IMR-90 (cell line): ENCODE measurements at places on chromosomes 16 and 17.

DNA sequence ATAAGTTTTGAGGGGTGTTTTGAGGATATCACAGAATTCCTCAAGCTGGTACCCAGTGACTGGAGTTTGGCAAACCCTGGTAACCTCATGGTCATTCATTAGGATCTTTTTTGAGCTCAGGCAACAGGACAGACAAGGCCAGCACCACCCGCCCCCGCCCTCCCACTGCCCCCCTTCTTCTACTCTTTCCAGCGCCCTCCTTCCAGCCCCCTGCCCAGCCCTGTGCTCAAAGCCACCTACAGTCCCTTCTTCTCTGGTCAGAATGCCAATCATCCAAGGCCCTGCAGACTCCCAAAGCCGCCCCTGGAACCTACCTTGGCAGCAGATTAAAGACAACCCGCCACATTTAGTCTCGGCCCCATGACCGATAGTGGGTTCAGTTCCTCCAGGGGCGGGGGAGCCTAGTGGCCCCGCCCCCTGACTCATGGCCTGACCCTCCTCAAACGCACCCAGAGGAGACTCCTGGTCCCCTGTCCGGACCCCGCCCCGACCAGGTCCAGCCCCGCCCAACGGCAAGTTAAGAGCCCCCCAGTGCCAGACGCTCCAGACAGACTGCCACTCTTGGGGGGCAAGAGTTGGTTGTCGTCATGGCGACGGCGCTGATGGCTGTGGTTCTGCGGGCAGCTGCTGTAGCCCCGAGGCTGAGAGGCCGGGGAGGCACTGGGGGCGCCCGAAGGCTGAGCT lies at the start of gene NAGS:
NAGS (plus strand) TSS at position 546 of the 684 bp plus-strand sequence; CDS start at position 588, 42 bp downstream.
- no peak within 1 kb of the TSS for H3K27ac ChIP-seq
- no peaks in the 10 kb centered on the region for H3K36me3 ChIP-seq
- H3K4me3 ChIP-seq = no peak within 1 kb of the TSS
- peaks cover 3% of the 10 kb centered on the region; the same call in 1 of the 2 replicates for H3K27me3 ChIP-seq
- H3K4me1 ChIP-seq = peaks cover 17% of the 10 kb centered on the region

- peaks cover 5% of the 10 kb centered on the region for H3K4me1 ChIP-seq
- H3K4me3 ChIP-seq = no peak overlapping the region
- H3K36me3 ChIP-seq = peaks cover 41% of the 10 kb centered on the region
- H3K27ac ChIP-seq = no peak overlapping the region
- no peaks in the 10 kb centered on the region for H3K27me3 ChIP-seq
Observed at GRCh38 chr17:19928299-19928698, 49.3 kb downstream of the AKAP10 start.

GRCh38 chr16:76518781-76519180 lies 241.6 kb downstream of the CNTNAP4 start:
- no peaks in the 10 kb centered on the region for H3K4me1 ChIP-seq
- DNase-seq = no peak
- no peaks in the 10 kb centered on the region for H3K36me3 ChIP-seq
- no peak overlapping the region for H3K27ac ChIP-seq

DNA sequence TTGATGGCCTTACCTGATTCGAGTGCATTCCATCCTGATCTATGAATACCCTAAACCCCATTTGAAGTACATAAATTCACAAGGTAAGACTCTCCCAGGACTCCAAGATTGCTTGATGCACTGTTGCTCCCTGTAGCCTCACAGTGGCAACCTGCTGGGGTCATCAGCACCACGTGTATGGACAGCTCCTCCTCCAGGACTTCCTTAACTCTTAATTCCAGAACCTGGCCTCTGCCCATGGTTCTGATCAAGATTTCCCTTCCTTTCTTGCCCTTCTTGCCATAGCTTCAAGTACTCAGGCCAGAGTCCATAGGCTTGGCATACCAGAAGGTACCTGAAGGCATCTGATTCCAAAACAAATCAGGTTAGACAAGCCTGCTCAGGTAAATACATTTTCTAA lies 34.0 kb upstream of the NLK start:
- no peak overlapping the region for H3K4me3 ChIP-seq
- peak; percentile 66 for DNase-seq
- H3K27me3 ChIP-seq = peaks cover 7% of the 10 kb centered on the region; the same call in 1 of the 2 replicates
- no peaks in the 10 kb centered on the region for H3K4me1 ChIP-seq
- no peak overlapping the region for H3K27ac ChIP-seq

GRCh38 chr17:37488009-37488604 lies 1.6 kb upstream of the DUSP14 start:
- peaks cover 7% of the 10 kb centered on the region; the same call in 1 of the 2 replicates for H3K4me1 ChIP-seq
- H3K27ac ChIP-seq = peak overlapping the region; percentile 51; the same call in 1 of the 2 replicates
- no peak overlapping the region; the same call in 1 of the 2 replicates for H3K4me3 ChIP-seq
- peak; percentile 99 for DNase-seq
- H3K27me3 ChIP-seq = no peaks in the 10 kb centered on the region

- no peak overlapping the region for H3K4me3 ChIP-seq
- no peaks in the 10 kb centered on the region for H3K27me3 ChIP-seq
- DNase-seq = peak; percentile 66
- no peak overlapping the region for H3K27ac ChIP-seq
- no peaks in the 10 kb centered on the region for H3K4me1 ChIP-seq
- H3K36me3 ChIP-seq = no peaks in the 10 kb centered on the region
Observed at GRCh38 chr16:63361032-63361624, 1324.9 kb upstream of the CDH8 start.

DNA sequence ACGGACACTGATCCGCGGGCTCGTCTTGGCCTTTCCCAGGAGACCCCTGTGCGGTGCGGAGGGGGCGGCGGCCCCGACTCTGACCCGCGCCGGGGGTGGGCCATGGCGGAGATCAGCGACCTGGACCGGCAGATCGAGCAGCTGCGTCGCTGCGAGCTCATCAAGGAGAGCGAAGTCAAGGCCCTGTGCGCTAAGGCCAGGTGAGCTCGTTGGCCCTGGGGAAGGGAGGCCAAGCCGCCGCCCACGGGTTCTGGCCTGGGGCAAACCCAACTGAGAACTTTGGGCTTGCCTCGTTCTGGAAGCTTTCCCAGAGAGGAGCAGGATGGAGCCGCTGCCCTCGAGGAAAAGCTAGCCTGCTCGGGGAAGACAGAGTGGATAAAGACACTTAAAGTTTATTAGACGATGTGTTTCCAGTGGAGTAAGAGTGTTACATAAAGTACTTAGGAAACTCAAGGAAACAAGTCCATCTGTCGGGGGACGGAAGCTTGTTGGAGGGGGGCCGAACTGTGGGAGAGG lies 540 bp downstream of the PPP4C start:
- peaks cover 51% of the 10 kb centered on the region for H3K36me3 ChIP-seq
- no peak for DNase-seq
- H3K4me3 ChIP-seq = peak overlapping the region; percentile 85
- H3K4me1 ChIP-seq = peaks cover 11% of the 10 kb centered on the region

GRCh38 chr17:39036009-39036408 lies 68.8 kb upstream of the FBXO47 start:
- no peak overlapping the region for H3K27ac ChIP-seq
- H3K36me3 ChIP-seq = no peaks in the 10 kb centered on the region
- H3K4me3 ChIP-seq = no peak overlapping the region

- H3K27ac ChIP-seq = no peak overlapping the region
- DNase-seq = peak; percentile 58
- peaks cover 5% of the 10 kb centered on the region; the same call in 1 of the 2 replicates for H3K4me1 ChIP-seq
Observed at GRCh38 chr17:64982139-64982915, 63.0 kb upstream of the LRRC37A3 start.

- H3K36me3 ChIP-seq = no peaks in the 10 kb centered on the region
- H3K27me3 ChIP-seq = no peaks in the 10 kb centered on the region
- no peak overlapping the region for H3K4me3 ChIP-seq
- H3K4me1 ChIP-seq = no peaks in the 10 kb centered on the region
- no peak overlapping the region for H3K27ac ChIP-seq
Observed at GRCh38 chr16:20318006-20318405, 9.3 kb downstream of the GP2 start.

- H3K27me3 ChIP-seq = no peaks in the 10 kb centered on the region
- peaks cover 51% of the 10 kb centered on the region for H3K36me3 ChIP-seq
- H3K4me1 ChIP-seq = no peaks in the 10 kb centered on the region
- no peak overlapping the region for H3K27ac ChIP-seq
Observed at GRCh38 chr17:36503456-36504155, 17.1 kb downstream of the ZNHIT3 start.

GRCh38 chr16:86718118-86718517 lies 139.8 kb downstream of the FOXL1 start:
- H3K27ac ChIP-seq = no peak overlapping the region
- no peak overlapping the region for H3K4me3 ChIP-seq
- DNase-seq = peak; percentile 10

- peaks cover 5% of the 10 kb centered on the region for H3K36me3 ChIP-seq
- peak overlapping the region; percentile 37; the same call in 1 of the 2 replicates for H3K27ac ChIP-seq
- H3K27me3 ChIP-seq = no peaks in the 10 kb centered on the region
- H3K4me3 ChIP-seq = peak overlapping the region; percentile 89
- DNase-seq = no peak
Observed at GRCh38 chr16:2428051-2428783, 1.0 kb upstream of the CCNF start.

DNA sequence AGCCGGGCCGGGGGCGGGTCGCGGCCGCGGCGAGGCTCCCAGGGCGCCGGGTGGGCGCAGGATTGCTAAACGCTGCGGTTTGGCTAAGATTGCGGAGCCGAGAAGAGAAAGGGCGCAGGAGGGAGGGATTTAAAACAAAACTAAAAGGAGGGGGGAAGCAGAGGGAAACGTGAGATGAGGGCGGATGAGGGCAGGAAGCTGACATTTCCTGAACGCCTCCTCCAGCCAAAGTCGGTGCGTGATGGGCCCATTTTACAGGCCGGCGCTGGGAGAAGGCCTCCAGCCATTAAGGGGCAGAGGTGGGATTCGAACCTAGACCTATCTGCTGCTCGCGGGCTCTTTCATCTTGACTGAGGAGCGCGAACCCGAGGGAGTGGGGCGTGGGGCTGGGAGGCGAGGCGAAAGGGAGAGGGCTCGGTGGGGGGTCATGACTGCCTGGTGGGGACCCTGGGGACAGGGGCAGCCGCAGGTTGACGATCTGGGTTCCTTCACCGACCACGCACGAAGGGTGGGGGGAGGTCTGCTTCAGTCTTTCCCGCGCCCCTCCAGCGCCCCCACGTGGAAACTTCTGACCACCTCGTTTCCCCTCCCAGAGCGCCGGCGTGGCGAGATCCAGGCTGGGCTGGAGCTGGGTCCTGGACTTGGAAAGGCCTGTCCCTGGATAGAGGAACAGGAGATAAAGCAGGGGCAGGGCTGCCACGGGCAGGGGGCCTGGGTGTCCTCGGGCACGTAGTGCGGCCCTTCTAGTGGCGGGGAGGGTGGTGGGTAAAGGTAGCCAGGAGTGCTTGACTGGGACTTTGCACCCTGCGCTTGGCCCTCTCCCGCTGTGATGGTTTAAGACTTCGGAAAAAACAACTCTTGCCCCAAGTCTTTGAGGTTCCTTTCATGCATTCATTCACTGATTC lies 3.8 kb upstream of the TAC4 start:
- H3K27me3 ChIP-seq = peaks cover 23% of the 10 kb centered on the region; the same call in 1 of the 2 replicates
- H3K4me1 ChIP-seq = peaks cover 3% of the 10 kb centered on the region; the same call in 1 of the 2 replicates
- no peaks in the 10 kb centered on the region for H3K36me3 ChIP-seq
- H3K4me3 ChIP-seq = peak overlapping the region; percentile 39

DNA sequence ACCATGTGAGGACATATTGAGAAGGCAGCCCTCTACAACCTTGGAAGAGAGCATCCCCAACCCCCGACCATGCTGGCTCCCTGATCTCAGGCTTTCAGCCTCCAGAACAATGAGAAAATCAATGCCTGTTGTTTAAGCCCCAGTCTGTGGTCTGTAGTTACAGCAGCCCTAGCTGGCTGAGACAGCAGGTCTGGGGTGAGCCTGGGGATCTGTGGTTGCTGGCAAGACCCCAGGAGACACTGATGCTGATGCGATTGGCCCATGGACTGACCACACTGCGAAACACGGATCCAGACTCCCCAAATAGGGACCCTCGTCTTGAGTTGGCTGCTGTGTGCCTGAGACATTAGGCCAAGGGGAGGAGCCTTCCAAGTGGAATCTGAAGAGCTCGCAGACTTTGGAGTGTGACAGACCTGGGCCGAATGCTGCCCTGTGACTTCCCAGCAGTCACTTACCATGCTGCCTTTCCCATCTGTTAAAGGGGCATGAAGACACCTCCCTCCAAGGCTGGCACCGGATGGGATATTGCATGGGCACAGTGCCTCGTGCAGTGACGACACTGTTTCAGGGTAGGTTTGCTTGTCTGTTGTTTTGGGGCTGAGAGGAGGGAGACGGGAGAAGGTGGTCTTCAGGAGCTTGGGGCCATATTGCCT lies 147.8 kb upstream of the RPL38 start:
- no peaks in the 10 kb centered on the region for H3K4me1 ChIP-seq
- H3K4me3 ChIP-seq = no peak overlapping the region
- no peaks in the 10 kb centered on the region for H3K36me3 ChIP-seq

DNA sequence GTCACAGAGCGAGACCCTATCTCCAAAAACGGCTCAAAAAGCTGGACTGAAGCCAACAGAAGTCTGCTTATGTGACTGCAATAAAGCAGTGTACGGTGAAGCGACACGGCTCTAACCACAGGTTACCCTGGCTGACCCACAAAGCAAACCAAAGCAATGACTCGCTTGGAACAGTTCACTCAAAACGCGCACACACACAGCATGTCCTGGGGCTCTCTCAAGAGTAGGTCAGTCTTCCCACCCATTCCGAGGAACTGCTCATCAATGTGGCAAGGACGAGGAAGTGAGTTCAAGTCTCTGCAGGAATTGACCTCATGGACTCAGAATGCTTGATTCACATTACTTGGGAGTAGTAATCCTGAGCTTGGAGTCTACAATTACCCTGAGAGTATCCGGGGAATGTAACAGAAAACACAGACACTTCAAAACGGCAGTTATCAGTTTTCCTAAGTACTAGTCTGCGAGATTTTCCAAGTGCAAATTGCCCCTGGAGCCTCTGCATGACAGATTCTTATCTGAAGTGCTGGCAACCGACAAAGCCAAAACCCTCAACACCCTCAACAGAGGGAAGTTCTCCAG lies 25.4 kb downstream of the PELP1 start:
- H3K27me3 ChIP-seq = no peaks in the 10 kb centered on the region
- peak; percentile 96 for DNase-seq
- H3K4me1 ChIP-seq = peaks cover 12% of the 10 kb centered on the region
- H3K36me3 ChIP-seq = peaks cover 50% of the 10 kb centered on the region

DNA sequence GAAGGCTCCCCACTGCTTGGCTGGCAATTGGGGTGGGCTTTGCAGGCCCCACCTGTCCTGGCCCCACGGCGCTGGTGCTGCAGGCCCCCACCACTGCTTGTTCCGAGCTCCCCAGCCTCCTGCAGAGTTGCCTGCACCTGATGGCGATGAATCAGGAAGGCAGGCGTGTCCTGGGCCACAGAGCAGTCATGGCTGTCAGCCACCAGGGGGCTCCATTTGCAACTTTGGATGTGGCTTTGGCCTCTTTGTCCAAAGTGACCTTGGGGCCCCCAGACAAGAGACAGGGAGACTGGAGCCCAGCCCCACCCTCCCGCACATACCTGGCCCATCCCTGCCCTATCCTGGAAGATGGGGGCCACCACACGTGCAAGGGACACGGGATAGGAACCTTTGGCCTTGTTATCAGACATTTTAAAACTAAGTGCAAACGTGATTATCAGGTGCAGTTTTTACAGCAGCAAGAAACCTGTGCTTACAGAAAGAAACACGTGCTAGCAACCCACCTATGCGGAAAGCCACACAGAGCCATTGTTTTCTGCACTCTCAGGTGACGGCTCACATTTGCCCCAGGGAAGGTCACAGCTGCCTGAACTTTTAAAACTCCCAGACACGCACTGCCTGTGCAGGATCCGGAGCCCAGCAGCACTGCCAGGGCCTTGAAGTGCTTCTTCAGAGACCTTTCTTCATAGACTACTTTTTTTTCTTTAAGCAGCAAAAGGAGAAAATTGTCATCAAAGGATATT lies at the start of gene DNASE1:
DNASE1 (plus strand) TSS at position 443 of the 743 bp plus-strand sequence. CDS start 683 bp downstream, outside the sequence.
- peak; percentile 36 for DNase-seq
- no peak within 1 kb of the TSS for H3K4me3 ChIP-seq
- H3K27me3 ChIP-seq = no peaks in the 10 kb centered on the region
